ENCODE measurements at places on chromosomes 13 and 19.
A peak's percentile ranks its signal among the peaks of the same experiment; 100 is the strongest.

DNA sequence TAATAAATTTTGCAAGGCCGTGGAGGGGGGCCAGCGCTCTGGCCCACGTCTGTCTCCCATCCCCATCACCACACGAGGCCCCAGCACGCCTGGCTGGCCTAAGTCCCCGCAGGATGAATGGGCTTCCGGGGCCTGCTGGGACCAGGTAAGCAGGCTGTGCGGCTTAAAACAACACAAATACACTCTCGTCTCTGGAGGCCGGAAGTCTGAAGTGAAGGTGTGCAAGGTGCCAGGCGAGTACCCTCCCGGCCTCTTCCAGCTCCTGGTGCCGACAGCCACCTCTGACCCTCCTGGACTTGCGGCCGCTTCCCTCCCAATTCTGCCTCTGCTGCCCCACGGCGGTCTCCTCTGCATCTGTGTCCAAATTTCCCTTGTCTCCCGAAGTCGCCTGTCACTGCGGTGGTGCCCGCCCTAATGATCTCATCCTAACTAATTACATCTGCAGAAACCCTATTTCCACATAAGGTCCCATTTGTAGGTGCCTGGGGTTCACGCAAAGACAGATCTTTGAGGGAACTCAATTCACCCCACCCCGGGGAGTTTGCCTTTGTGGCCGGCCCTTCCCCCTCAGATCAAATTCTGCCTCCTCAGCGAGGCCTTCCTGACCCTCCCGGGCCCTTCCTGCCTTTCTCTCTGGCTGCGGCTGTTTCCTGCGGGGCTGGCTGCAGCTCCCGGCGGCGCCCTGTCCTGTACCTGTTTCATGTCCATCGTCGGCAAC, 8.1 kb upstream of the PTBP1 start:
- no peak for DNase-seq

- peak; percentile 77 for DNase-seq
These were observed 897 bp downstream of the C19orf33 start for GRCh38 chr19:38304866-38305429.

- DNase-seq = no peak
These were observed 32.2 kb downstream of the RCBTB2 start for GRCh38 chr13:48500652-48501197.

DNA sequence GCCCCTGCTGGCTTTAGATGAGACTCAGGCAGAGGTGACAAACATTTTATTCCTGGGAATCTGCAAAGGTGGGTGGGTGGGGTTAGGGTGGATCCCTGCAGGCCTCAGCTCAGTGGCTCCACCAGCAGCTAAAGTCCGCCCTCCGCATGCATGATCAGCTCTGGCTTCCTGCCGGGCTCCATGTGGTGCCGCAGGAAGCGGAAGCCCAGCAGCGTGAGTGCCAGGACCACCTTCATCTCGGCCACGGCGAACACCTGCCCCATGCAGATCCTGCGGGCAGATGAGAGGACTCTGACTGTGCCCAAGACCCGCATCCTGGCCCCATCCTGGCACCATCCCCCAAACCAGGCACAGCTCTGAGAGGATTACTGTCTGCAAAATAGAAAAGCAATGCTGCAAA, 26.3 kb downstream of the CYP4F2 start:
- peak; percentile 33 for DNase-seq

- DNase-seq = no peak
These were observed 11.1 kb downstream of the PLK5 start for GRCh38 chr19:1534972-1535371.

- no peak for DNase-seq
These were observed 323.6 kb downstream of the TDRD3 start for GRCh38 chr13:60720590-60720989.

DNA sequence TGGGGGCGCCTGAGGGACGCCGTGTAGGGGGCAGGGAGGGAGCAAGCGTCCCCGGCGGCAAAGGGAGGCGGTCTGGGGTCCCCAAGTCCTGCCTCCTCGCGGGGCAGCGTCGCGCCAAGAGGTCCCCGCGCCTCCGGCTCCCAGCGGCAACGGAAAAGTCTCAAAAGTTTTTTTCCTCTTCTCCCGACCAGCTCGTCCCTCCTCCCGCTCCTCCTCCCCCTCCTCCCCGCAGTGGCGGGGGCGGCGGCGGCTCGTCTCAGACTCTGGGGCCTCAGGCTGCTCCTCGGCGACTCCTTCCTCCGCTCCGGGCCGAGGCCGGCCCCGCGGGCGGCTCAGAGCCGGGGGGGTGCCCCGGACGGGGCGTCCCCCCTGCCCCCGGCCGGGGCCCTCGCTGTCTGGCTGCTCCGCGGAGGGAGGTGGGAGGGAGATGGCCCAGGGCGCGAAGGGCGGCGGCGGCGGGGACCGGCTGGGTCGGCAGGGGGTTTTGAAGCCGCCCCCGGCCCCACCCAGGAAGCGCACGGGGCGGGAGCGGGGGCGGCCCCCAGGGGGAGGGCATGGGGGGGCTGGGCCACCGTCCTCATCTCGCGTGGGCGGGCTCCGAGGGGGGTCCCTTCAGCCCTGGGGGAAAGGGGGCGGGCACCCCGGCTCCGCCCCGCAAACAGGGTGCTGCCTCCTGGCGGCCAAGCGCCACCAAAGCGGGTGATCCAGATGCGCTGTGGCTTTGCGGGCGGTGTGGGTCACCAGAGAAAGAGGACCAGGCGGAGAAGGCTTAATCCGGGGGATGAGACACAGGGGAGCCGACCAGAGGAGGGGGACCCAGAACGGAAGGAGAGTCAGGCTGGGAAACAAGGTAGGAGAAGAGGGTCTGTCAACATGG, at the start of gene TGFB1:
TSS of gene TGFB1 (minus strand) at position 457 of the 877 bp plus-strand sequence. CDS start 878 bp downstream, outside the sequence.
- peak; percentile 58 for DNase-seq

DNA sequence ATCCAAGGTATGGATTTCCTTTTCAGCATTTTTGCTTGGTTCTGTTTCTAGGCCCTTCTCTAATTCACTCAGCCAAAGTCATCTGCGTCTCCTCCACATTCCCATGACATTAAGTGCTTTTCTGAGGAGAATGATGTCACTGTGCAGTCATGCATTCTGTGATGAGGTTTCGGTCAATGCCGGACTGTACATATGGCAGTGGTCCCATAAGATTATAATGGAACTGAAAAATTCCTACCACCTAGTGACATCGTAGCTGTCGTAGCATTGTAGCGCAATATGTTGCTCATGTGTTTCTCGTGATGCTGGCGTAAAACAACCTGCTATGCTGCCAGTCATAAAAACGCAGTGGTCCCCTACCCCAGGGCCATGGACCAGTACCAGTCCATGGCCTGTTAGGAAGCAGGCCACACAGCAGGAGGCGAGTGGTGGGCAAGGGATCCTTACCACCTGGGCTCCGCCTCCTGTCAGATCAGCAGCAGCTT, 63.4 kb upstream of the TNFRSF19 start:
- no peak for DNase-seq

DNA sequence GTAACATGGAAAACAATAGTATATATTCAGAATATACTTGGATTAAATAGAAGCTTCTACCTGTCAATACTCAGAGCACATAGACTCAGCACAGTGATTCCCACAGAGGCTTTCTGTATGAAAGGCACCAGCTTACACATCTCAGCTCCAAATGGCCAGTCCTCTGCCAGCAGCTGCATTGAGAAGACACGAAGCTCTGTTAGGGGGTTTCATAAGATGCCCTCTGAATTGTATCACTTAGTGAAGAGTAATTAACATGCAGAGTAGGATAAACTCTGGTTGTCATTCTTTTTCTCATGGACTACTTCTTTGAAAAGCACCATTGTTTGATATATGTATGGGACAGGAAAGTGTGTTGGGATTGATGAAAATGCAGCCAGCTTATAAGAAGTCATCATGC, 15.2 kb downstream of the EDNRB start:
- DNase-seq = no peak

- no peak for DNase-seq
These were observed 27.5 kb downstream of the TGDS start for GRCh38 chr13:94568443-94568842.

- no peak for DNase-seq
These were observed 50.8 kb downstream of the LATS2 start for GRCh38 chr13:21010621-21011020.

DNA sequence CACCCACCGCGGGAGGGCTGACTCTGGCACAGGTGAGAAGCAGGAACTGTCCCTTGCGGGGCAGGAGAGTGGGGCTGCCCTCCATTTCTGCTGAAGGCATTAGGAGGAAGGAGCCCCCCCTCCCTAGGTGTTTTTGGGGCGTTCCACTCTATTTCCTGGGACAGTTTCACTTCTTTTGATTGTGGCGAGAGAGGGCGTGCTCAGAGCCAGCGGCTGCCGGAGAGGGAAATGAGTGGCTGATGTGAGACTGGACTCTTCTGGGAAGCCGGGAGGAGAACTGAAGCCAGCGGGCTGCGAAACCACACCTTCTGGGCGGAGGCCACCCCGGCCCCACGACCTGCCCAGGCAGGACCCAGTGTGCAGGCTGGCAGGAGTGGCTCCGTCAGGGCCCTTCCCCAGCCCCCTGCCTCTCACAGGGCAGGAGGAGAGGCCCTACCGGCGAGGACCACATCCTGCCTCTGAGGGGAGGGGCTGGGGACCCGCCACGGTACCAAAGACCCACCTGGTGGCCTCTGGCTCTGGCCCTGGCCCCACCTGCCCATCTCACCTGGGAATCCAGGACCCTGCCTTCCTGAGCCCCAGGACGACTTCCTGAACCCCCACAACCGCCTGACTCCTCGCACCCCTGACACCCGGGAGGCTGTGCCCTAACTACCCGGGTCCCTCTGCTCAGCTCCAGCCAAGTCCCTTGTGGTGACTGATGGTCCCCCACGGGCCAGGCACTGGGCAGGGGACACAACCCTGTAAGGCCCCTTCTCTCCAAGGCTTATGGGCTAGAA, 25.9 kb downstream of the MPND start:
- no peak for DNase-seq

- DNase-seq = no peak
These were observed 44.2 kb upstream of the SHISA2 start for GRCh38 chr13:26095846-26096610.

GRCh38 chr13:20714563-20715329, 11.2 kb downstream of the IL17D start:
- no peak for DNase-seq

- DNase-seq = no peak
These were observed 44.8 kb downstream of the TSSK6 start for GRCh38 chr19:19470579-19470978.

GRCh38 chr13:45548281-45548680, 67.3 kb downstream of the ERICH6B start:
- no peak for DNase-seq

DNA sequence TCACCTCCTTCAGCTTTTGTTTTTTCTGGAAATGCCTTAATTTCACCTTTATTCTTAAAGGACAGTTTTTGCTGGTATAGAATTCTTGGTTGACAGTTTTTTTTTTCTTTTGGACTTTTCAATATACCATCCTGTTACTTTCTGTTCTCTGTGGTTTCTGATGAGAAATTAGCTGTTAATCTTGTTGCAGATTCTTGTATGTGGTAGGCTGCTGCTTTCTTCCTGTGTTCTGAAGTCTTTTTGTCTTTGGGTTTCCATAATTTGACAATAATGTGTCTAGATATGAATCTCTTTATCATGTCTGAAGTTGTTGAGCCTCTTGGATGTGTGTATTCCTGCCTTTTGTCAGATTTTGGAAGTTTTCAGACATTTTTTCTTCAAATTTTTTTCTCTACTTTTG, 12.0 kb downstream of the ZNF283 start:
- DNase-seq = no peak

GRCh38 chr13:19782049-19782726, 557 bp downstream of the PSPC1 start:
- DNase-seq = peak; percentile 53

GRCh38 chr13:20182231-20182846, 10.4 kb downstream of the GJB2 start:
- DNase-seq = peak; percentile 79

DNA sequence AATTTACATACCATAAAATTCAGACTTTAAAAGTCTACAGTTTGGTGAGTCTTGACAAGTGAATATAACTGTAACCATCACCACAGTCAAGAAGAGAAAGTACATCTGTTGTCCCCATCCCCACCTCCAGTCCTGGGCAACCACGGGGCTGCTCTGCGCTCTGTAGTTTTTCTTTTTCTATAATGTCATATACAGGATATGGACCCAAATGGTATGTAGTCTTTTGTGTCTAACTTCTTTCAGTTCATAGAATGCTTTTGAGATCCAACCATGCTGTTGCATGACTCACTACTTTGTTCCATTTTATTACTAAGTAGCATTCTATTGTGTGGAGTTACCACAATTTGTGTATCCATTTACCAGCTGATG, 103.9 kb downstream of the DOCK9 start:
- peak; percentile 13 for DNase-seq

GRCh38 chr13:29323954-29324353, 271.5 kb downstream of the SLC7A1 start:
- no peak for DNase-seq

- no peak for DNase-seq
These were observed 36.2 kb upstream of the GARRE1 start for GRCh38 chr19:34217952-34218817.

GRCh38 chr13:45690636-45691035, 11.5 kb upstream of the CBY2 start:
- DNase-seq = no peak

DNA sequence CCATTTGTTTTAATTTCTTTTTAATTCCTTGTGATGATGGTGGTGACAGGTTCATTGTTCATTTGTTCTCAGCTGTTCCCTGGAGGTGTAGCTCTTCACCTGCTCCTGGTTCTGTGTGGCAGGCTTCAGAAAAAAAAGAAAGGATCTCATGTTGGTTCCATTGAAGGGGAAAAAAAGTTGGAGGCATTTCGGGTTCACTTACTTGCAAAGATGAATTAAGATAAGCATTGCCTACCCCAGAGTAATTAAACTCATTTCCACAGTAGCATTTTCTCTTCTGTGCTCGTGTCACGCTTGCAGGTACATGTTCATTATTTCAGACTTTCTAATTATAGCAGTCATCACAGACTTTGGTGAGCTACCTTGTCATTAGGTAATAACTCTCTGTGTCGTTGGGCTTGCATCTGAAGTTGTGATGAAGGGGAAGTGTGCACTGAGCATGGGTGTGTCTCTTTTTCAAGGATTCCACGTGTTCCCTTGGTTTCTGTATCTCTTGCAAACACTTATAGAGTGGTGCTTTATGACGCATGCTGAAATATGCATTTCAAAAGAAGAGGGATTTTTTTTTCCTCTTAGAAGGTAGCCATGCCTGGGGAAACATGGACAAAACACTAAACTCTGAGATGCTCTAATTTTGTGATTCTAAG, 69.1 kb downstream of the MTUS2 start:
- no peak for DNase-seq

GRCh38 chr13:79711631-79712030, 230.7 kb downstream of the NDFIP2 start:
- no peak for DNase-seq

- DNase-seq = no peak
These were observed 1341.2 kb upstream of the SPRY2 start for GRCh38 chr13:81682081-81682630.

- DNase-seq = no peak
These were observed 7.8 kb downstream of the CIC start for GRCh38 chr19:42276821-42277220.

DNA sequence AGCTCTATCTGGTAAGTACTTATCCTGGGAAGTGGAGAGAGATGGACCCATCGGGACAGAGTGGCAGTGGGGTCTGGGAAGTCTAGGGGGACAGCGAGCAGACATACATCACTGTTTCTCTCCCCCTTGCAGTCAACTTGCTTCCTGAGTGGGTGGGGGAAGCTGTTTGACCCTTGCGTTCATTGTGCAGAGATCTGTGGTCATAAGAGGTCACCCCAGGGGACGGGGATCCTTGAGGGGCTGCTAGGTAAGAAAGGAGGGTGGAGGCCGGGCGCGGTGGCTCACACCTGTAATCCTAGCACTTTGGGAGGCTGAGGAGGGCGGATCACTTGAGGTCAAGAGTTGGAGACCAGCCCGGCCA, 474 bp downstream of the ARHGEF18 start:
- no peak for DNase-seq
